ENCODE measurements at places on chromosomes 5 and 9.

GRCh38 chr9:81389569-81389993 lies 299.8 kb downstream of the TLE1 start:
- DNase-seq, result no peak

- no peak for DNase-seq
These were observed 10.3 kb upstream of the CD72 start for GRCh38 chr9:35628389-35628991.

- DNase-seq, result no peak
These were observed 2.5 kb downstream of the CENPP start for GRCh38 chr9:92328225-92328624.

DNA sequence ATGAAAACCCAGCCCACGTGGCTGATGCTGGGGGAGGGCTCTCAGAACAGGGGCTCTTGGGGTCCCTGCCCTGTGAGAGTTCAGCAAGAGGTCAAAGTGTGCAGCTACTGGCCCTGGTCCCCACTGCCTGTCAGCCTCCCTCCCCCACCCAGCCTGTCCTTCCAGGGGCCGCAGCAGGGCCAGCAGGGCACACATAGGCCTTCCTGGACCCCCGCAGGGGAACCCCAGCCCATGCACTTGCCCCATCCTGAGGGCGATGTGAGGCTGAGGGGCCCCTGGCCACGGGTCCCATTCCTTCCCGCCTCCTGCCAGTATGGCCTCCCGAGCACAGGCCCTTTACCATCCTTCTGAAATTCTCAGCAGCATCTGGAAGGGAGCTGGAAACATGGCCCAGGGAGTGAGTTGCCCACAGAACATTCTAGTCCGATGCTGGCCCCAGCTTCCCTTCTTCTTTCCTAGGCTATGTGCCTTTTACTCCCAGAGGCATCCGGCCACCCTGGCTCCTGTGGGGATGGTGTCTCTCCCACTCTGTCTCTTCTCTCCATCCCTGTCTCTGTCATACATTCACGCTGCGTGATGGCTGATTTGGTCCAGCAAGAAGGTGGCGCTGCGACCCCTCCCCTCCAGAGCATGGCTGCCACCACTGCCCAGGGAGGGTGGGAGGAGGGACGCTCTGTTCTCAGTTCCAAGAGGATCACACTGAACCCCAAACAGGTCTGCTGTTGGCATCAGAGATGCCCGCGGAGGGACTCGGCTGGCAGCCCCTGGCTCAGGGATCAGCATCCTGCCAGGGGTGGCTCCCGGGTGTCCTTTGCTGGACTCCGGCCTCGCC lies 19.6 kb downstream of the MRPL36 start:
- no peak for DNase-seq

DNA sequence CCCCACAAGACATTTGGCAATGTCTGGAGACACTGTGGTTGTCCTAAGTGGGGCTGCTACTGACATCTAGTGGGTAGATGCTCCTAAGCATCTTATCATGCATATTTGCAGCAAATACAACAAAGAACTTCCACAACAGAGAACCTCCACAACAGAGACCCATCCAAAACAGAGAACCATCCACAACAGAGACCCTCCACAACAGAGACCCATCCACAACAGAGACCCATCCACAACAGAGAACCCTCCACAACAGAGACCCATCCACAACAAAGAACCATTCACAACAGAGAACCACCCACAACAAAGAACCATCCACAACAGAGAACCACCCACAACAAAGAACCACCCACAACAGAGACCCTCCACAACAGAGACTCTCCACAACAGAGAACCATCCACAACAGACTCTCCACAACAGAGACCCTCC lies 32.8 kb downstream of the ARPC5L start:
- DNase-seq, result no peak

- DNase-seq, result no peak
These were observed 118.9 kb downstream of the PAM start for GRCh38 chr5:102874054-102874453.

DNA sequence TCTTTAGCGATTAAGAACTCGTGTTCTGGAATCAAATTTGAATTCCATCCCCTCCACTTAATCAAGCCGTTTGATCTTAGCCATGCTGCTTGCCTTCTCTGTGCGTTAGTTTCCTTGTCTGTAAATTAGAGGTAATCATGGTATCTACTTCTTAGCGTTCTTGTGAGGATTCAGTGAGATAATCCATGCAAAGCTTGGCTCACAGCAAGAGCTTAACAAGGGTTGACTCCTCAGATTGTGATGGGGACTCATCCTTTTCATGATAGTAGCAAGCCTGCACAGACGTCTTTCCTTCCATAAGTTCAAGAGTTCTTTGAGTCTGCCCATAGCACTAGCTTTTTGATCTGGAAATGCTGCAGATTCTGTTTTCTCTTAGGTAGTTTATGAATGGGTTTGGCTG lies 72.8 kb downstream of the TRIO start:
- no peak for DNase-seq

GRCh38 chr5:168925160-168925559 lies 346.0 kb upstream of the PANK3 start:
- DNase-seq, result no peak

GRCh38 chr5:39080597-39081204 lies 6.5 kb upstream of the RICTOR start:
- peak; percentile 67 for DNase-seq

- DNase-seq, result no peak
These were observed 14.0 kb downstream of the COL27A1 start for GRCh38 chr9:114169029-114169951.

DNA sequence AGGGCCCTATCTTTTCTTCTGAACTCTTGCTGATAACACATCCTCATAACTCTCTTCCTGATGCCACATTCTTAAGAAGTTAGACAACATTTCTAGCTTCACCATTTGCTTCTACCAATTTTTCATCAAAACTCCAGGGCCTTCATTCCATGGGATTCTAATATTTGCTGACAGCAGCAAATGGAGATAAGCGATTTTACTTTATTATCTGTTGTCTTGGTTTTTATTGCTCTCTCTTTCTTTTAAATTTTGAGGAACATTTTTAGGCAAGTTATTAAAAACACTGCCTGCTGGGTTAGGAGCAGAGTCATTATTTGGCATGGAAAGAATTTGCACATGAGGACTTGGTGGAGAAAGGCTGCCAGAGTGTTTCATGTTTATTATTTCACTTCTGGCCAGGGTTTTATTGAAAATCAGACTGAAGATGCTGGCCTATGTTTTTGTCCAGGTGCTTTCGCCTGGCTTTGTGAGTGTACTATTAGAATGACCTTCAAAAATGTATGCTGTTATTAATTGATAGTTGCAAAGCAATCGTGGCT lies 27.7 kb downstream of the NSG2 start:
- no peak for DNase-seq

DNA sequence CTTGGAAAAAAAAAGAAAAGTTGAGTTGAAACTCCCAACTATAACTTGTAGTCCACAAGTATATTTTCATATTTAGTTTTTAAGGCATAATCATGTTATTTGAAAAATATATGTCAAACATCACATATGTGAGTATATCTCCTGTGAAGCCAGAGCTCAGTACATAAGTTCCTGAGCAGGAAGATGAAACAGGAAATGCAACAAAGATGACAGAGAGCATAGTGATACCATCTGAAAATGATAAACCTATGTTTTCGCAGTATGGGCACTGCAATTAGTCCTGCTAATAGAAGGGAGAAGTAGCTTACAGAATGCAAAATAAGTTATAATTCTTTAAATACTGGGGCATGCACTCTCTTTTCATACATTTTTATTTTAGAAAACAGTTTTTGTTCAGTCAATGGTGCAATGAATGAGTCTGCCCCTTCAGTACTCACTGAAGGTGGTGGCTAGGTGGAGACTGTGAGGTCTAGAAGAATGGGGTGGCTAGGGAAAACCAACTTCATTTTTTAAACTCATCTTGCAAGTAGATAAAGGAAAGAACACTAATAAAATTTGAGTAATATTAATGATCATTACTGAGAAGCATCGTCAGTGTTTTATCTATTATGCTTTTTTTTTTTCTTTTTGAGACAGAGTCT lies 54.1 kb upstream of the FYB1 start:
- no peak for DNase-seq

DNA sequence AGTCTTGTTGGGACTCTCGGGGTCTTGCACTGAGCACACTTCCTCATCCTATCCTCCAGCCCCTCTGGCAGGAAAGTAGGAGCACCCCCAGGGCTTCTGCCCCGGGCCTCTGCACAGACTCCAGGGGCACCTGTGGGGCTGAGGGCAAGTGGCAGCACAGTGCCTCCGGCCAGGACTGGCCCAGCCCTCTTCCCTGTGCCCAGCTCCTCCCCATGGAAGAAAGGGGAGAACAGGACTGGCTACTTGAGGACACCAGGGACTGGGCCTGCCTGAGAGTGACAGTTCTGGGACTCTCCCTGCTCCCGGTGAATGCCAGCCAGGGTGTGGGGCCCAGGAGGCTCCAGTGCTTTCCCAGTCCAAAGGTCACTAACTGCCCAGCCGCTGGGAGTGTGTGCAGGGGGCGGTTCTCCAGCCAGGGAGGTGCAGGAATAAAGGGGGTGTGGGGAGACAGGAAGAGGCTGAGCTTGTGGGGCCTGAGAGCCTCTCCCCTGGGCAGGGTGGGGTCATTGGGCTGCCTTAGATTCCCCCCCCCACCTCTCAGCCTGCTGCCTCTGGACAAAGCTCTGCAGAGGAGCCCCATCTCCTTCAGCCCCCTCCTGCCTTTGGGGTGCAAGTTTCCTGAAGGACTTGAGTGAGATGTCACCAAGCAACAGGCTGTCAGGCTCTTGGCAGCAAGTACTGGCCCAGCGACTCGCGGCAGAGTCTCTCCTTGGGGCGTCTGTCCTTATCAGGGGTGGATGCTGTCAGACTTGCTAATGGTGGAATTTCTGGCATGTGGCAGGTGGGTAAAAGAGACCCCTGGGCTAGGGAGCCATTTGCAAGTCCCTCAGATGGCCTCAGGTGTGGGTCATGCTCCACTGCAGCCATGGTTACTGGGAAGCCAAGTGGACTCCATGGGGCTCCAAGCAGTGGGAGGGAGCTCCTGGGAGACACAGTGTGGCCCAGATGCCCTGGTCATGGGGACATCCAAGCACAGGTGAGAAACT lies 19.1 kb upstream of the JADE2 start:
- no peak for DNase-seq

DNA sequence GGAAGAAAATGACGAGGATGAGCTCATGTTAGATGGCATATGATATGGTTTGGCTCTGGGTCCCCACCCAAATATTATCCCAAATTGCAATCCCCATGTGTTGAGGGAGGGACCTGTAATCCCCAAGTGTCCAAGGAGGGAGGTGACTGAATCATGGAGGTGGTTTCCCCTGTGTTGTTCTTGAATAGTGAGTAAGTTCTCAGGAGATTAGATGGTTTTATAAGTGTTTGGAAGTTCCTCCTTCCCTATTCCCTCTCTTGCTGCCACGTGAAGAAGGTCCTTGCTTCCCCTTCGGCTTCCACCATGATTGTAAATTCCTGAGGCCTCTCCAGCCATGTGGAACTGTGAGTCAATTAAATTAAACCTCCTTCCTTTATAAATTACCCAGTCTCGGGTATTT lies 10.1 kb downstream of the EDIL3 start:
- DNase-seq, result no peak

DNA sequence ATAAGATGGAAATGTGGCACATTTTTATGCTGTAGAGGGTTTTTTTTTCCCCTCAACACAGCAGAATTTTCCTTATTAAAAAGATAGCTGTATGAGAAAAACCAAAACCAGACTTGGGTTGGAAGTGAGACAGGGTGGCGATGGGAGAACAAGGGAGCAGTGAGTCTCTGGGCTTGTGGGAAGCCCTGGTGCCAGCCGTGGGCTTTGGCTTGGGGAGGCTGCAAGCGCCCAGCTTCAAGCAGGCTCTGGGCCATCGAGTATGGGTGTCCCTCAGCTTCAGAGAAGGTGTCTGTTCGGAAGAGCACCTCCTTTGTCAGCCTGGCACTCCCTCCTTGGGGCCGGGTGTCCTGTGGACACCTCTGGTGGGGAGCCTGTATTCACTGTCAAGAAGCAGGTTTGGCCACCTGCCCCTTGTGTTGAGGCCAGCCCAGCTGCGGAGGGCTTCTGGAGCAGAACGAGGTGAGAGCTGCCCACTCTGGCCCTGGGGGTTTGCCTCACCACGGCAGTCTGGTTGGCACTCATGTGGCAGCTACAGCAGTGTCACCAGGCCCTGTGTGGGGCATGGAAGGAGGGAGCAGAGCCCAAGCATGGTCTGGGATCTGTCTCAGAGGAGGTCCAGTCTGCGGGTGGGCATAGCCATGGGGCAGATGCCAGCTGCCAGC lies 37.6 kb upstream of the ANGPTL2 start:
- no peak for DNase-seq

DNA sequence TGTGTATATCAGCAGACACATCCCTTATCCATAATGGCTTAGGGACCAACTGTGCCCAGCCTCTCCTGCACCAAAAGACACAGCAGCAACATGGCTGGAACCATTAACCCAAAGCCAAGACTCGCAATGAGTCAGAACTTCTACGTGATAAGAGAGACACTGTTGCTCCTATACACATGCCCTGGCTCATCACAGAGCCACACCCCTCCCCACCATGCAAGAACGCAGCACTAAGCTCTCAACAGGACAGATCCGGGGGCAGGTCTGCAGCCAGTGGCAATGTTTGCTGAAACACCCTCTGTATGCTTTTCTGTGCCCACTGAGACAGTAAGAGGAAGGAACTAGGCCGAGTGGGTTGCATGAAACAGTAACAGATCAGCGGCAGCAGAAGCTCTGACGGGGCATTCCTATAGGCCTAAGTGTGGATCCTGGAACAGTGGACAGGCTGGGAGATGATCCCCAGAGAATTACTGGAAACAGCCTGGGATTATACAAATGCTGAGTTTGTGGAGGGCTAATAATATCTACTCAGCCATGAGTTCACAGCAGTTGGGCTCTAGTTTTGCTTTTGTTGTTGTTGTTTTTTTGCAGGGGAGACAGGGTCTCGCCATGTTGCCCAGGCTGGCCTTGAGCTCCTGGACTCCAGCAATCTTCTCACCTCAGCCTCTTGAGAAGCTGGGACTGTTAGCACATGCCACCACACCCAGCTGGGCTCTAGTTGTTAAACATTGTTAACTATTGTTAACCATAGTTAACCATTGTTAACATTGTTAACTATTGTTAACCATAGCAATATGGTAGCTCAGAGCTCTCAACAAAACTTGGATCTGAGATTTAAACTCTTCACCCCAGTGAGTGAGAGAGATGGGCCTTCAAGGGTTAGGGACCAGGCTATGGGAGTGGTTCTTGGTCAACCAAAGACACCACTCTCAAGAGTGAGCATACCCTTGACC lies 41.0 kb downstream of the B4GALT1 start:
- no peak for DNase-seq

GRCh38 chr5:64895748-64896147 lies 127.0 kb downstream of the CWC27 start:
- no peak for DNase-seq

DNA sequence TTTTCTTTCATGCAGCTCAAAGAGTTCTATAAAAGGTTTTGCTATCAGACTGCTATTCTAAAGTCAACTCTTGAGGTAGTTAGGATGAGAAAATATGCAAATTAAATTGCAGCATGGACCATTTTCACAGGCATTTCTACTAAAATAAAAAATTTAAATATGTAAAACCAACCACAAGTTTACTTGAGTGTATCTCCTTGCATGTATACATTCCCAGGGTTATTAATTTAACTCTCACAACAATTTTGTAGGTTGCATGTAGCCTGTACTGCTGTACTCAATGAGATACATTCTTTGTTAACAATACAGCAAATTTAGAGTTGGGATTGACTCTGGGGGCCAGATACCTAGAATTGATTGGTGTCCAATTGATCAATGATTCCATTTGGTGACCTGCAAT lies 265.8 kb downstream of the MED10 start:
- DNase-seq, result no peak

GRCh38 chr5:54226215-54226614 lies 84.2 kb downstream of the ARL15 start:
- DNase-seq, result no peak

GRCh38 chr5:86461169-86461956 lies 156.4 kb upstream of the COX7C start:
- no peak for DNase-seq
